ENCODE measurements at places on chromosomes 7 and 10.
A peak's percentile ranks its signal among the peaks of the same experiment; 100 is the strongest.

DNA sequence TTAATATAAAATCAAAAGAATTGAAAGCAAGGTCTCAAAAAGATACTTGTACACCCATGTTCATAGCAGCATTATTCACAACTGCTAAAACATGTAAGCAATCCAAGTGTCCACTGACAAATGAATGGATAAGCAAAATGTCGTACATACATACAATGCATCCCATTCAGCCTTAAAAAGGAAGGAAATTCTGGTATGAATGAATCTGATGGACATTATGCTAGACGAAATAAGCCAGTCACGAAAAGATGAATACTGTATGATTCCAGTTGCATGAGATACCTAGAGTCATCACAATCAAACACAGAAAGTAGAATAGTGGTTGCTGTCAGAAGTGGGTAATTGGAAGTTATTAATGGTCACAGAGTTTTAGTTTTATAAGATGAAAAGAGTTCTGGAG, 9.5 kb upstream of the TAC1 start:
- H3K36me3 ChIP-seq, result no peaks in the 10 kb centered on the region
- H3K27ac ChIP-seq, result no peak overlapping the region
- H3K4me3 ChIP-seq, result no peak overlapping the region
- H3K27me3 ChIP-seq, result no peaks in the 10 kb centered on the region
- H3K4me1 ChIP-seq, result no peaks in the 10 kb centered on the region

- no peaks in the 10 kb centered on the region for H3K36me3 ChIP-seq
- no peak overlapping the region for H3K4me3 ChIP-seq
- no peaks in the 10 kb centered on the region for H3K4me1 ChIP-seq
- no peak for DNase-seq
- H3K27me3 ChIP-seq, result no peaks in the 10 kb centered on the region
These were observed 45.7 kb downstream of the DYNC1I1 start for GRCh38 chr7:95817866-95818640.

- no peak overlapping the region for H3K4me3 ChIP-seq
- no peaks in the 10 kb centered on the region for H3K27me3 ChIP-seq
These were observed 27.8 kb upstream of the TMEM178B start for GRCh38 chr7:141045842-141046620.

DNA sequence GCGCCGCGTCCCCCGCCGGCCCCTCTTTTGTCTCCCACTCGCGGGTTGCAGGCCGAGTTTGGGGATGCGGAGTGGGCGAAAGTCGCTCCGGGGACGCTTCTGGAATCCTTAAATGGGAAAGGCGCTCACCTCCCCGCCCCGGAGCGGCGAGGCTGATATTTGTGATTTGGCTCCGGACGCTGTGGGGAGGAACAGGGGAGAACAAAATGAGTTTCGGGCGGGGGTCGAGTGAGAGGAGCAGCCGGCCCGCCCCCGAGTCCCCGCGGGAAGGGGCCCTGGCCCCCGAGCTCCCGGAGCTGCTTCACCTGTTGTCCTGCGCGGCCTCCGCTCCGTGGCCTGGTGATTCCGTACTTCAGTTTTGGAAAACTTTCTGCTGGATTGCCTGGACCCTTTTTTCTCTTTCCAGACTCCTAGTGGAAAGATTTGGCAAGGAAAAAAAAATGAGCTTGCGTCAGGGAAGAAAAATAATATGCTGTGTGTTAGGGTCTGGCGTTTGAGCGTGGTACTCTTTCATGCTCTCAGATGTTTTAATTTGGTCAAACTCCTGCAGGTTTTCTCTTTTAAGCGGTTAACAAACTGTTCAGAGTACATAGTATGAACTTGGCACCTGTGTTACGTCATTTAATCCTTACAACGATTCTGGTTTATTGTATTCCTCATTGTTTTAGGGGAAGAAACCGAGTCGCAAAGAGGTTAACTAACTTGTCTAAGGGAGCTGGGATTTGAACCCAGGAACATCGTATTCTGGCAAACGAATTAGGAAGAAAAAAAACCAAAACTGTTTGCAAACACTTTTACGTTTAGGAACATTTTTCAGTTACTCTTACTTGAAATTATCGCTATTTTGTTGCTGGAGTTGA, 924 bp downstream of the BMPR1A start:
- H3K36me3 ChIP-seq, result no peaks in the 10 kb centered on the region
- H3K4me1 ChIP-seq, result no peaks in the 10 kb centered on the region
- H3K27me3 ChIP-seq, result no peaks in the 10 kb centered on the region
- H3K4me3 ChIP-seq, result peak overlapping the region; percentile 62

DNA sequence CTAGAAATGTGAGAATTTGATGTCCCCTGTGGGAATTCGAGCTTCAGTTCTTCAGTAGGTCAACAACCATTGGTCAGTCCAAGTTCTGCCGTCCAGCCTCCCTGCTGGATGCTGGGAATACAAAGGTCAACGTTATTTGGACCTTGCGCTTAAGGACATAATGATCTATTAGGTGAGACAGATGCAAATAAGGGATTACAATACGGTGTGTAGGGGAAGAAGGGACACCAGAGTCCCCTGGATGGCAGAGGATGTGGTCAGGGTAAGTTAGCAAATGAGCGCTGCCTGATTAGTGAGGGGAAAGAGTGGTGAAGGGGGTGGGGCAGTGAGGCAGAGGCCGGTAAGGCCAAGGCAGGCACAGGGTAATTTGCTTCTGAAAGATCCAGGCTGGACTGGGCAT, 16.2 kb downstream of the CCNY start:
- H3K4me1 ChIP-seq, result peaks cover 65% of the 10 kb centered on the region
- no peaks in the 10 kb centered on the region for H3K36me3 ChIP-seq
- H3K4me3 ChIP-seq, result no peak overlapping the region
- DNase-seq, result no peak
- no peak overlapping the region for H3K27ac ChIP-seq
